Activated CD4-positive, alpha-beta T cell treated with anti-CD3 and anti-CD28 coated beads, Interleukin-2, amount 50 U/mL, for 1 hour (primary cell): ENCODE measurements at places on chromosomes 13 and 19.

DNA sequence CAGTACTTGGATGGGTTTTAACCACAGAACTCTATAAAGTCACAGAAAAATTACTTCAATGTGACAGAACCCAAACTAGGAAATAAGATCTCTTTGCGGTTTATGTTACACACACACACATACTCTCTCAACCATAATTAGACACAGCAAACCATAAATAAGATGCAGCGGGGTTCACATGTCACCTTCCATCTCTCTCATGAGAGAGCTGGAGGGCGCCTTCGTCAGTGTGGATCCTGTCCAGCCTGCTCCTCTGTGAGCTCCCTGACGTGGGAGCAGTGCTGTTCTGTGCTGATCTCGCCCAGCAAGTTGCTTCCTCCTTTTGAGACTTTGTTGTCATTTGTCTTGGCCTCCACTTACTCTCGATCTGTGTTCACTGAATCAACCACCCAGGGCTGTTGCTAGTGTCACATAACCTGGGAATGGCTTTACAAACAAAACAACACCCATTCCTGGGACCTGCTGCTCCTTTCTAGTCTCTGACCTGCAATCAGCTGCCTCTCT lies 204.9 kb upstream of the KL start:
- DNase-seq = no peak

GRCh38 chr13:24651718-24652345 lies 28.4 kb upstream of the ATP12A start:
- DNase-seq = no peak

- no peak for DNase-seq
Observed at GRCh38 chr13:112346173-112346898, 29.8 kb upstream of the SPACA7 start.

DNA sequence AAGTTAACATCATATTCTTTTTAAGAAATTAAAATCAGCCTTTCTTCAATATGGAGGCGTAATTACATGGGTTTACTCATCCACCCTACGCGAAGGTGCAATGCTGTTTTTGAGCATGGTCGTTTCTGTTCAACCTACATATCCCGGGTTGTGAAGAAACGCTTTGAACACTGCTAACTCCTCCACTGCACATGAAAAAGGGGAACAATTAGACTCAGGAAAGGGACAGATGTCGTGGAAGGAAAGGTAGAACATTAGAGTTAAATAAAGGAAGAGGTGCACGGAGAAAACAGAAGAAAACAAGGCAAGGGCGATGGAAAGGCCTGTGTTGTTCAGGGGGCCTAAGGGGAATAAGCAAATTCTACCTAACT lies 4.1 kb downstream of the ZIC5 start:
- no peak for DNase-seq

DNA sequence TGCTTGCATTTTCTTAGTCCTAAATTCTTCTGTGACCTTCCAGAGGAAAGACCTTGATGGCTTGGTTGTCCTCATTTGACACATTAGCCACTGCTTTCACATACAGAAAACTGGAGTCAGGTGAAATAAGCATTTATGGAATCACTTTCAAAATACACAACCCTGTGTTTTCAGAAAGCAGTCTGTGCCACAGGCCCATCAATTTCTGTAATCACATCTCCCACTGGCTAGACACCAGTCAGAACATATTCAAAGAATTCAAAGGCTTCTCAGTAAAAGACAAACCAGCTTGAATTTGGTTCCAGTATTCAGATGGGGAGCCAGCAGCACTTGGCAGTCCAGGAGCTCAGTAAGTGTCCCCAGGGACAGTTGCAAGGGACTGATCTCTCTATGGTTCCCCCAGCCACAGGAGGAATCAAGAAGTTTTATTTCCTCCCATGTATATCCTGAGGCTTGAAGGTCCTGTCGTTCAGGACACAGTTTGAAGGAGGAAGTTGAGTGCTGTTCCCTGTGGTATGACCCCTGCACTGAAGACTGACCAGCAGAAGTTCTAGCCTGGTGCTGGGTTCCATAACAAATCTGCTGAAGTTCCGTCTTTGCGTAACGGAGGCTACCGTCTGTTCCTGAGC lies 214.3 kb downstream of the FOXO1 start:
- DNase-seq = no peak

- DNase-seq = no peak
Observed at GRCh38 chr13:96398486-96398885, 308.6 kb downstream of the HS6ST3 start.

- no peak for DNase-seq
Observed at GRCh38 chr13:93233997-93234416, 7.4 kb downstream of the GPC6 start.
